ENCODE measurements at places on chromosomes 1 and 21.

DNA sequence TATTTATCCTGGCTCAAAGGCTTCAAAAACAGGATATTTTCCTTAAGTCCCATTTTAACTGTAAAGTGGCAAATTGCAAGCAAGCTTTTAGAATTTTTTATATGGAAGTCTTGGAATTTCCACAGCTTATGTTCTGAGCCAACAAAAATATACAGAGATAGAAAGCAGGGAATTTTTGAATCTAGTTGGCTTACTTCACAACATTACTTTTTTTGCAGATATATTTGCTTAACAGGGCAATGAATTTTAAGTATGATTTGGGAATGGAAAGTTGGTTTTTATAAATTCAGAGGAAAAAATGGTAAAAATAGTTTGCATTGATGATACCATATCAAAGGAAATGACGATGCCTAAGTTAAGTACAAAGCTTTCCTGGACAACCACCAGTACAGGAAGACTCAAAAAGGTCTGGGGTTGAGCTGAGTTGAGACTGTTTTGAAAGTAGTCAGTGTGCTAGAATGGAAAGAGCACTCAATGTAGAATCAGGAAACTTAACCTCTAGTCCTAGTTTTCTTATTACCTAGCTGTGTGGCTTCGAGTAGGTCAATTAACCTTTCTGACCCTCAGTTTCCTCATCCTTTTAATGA, 11.0 kb upstream of the VCAM1 start:
- DNase-seq: peak; percentile 88

GRCh38 chr1:13618483-13618882, 34.9 kb downstream of the PDPN start:
- DNase-seq: no peak

- DNase-seq: no peak
These were observed 39.6 kb downstream of the GFI1 start for GRCh38 chr1:92447033-92447681.

DNA sequence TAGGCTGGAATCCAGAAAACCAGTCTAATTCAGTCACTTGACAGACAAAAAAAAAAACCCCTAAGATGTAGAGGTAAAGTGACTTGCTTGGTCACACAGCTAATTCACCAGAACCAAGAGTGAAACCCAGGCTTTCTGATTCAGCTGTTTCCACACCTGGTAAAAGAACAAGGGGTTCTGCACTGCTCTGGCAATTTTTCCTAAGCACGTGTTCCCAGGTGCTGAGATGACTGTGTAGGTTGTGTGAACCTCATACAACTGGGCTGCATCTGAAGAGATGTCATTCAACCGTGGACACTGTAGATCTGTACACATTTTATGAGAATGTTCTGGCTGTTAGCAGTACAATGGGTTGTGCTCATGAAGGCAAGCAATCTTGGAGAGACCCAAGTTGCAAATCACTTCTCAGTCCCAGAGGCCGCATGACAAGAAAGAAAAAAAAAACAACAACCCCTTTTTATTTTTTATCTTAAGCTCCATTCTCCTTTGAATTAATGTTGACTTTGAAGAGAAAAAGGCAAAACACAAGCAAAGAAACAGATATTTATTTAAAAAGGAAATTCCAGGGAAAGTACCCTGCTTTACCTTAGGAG, 95.4 kb downstream of the INTS7 start:
- no peak for DNase-seq

- peak; percentile 77 for DNase-seq
These were observed 306.4 kb downstream of the DUSP10 start for GRCh38 chr1:221435504-221435904.

GRCh38 chr1:197464044-197464443, 196.0 kb downstream of the CRB1 start:
- DNase-seq: no peak
